Stimulated activated CD8-positive, alpha-beta memory T cell treated with anti-CD3 and anti-CD28 coated beads, Interleukin-2, amount 100 ng/mL, for 1 hour (primary cell): ENCODE measurements at places on chromosomes 1 and 21.

DNA sequence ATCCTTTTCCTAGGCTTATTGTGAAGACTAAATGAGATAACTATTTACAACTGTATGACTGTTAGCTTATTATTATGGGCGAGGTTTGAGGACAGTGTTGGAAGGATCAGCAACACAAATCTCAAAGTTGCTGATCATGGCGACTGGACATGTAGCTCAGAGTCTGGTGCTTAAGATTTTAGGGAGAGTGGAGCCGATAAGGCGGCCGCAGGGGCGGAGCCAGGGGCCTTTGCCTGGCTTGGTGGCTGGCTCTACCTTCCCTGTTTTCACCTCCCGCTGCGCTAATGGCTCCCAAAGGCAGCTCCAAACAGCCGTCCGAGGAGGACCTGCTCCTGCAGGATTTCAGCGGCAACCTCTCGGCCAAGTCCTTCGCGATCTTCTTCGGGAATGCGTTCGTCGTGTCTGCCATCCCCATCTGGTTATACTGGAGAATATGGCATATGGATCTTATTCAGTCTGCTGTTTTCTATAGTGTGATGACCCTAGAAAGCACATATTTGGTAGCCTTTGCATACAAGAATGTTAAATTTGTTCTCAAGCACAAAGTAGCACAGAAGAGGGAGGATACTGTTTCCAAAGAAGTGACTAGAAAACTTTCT lies 45.5 kb downstream of the GIPC2 start:
- no peak for DNase-seq

- no peak for DNase-seq
These were observed 14.8 kb downstream of the KCTD3 start for GRCh38 chr1:215581896-215582295.

- DNase-seq: no peak
These were observed 126.4 kb upstream of the C1orf21 start for GRCh38 chr1:184260382-184260781.

- no peak for DNase-seq
These were observed 43.9 kb downstream of the TNFSF4 start for GRCh38 chr1:173163222-173163621.

- DNase-seq: no peak
These were observed 1.7 kb downstream of the ANGPTL3 start for GRCh38 chr1:62599044-62599443.

DNA sequence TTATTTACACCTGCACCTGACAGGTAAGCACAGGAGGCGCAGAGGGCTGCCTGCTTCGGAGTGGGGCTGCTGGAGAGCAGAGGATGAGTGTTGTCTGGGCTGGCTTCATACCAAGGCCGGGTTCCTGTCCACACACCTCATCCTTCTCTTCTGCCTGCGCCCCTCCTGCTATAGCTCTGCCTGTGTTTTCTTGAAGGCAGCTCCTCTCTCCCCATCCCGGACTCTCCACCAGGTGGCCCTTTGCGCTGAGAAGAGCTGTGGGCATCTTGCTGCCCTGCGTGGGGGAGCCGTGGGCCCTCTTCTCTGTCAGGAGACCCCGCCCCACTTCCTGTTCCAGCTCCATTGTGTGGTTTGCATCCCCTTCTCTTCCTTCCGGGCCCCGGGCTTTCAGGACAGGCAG lies 35.0 kb downstream of the ARHGEF10L start:
- no peak for DNase-seq

DNA sequence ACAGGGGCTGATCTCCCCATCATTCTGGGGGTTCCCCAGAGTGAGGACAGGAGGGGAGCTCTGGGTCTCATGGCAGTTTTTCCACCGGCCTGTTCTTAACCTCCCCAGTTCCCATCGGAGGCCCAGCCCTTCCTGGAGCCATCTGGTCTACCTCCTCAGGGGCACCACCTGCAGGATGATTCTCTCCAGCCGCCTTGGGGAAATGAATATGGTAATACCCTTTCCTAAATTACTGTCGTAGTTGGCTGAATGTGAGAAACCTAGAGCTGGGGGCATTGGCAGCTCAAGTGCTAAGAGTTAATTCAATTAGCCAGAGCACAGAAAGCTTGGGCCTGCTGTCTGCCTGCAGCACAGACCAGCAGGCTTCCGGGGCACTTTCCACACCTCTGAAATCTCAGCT lies 64.9 kb downstream of the TAS1R2 start:
- no peak for DNase-seq

- DNase-seq: no peak
These were observed 16.6 kb downstream of the CASZ1 start for GRCh38 chr1:10779841-10780240.

DNA sequence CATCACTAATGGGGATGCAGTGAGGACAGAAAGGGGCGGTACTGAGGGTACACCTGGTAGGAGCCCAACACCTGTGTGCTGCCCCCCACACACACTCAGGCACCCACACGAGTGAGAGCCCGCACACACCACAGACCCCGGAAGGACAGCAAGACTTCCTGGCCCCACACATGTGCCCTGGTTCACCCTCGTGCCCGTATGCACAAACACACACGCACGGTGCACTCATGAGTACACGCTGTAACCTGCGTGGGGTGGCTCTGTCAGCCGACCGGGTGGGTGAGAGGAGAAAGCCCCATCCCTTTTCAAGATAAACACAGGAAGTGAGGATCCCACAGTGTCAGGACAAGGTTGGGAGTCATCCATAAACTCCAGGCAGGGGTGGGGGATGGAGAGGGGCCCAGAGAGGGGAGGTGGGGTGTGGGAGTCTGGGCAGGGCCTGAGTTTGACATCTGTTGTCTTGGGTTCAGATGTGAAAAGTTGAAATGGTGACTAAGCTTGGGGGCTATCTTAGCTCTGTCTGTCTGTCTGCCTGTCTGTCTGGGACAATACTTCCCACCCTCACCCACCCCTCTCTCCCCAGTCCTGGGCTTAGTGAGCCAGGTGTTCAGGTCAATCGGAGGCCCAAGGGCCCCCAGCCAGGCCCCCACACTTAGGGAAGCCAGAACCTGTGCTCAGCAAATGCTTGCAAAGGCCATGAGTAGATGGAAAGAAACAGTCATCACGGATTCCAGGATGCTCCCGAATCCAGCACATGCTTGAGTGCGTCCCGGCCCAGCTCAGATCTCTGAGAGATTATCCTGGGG lies 119.8 kb upstream of the ZBTB40 start:
- no peak for DNase-seq

- no peak for DNase-seq
These were observed 447.6 kb upstream of the PRMT6 start for GRCh38 chr1:106608841-106609240.

DNA sequence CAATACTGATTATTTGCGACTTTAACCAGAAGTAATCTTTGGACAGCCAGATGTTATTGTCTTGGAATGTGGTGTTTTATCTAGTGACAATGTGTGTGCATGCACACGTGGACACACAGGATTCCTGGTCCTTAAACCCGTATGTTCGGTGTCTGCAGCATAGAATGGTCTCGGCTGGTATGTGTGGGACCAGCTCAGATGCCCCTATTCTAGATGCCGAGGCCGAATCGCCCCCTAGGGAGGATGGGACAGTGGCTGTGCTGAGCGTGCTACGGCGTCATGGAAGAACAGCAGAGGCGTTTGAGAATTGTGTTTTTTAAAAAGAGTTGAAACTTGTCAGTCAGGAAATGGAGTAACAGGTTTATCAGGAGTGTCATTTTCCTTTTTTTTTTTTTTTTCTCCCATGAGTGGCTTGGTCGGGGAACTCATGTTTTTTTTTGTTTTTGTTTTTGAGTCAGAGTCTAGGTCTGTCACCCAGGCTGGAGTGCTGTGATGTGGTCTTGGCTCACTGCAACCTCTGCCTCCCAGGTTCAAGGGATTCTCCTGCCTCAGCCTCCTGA lies 30.1 kb downstream of the SKI start:
- no peak for DNase-seq

GRCh38 chr21:15164678-15165303 lies 100.0 kb upstream of the NRIP1 start:
- no peak for DNase-seq

DNA sequence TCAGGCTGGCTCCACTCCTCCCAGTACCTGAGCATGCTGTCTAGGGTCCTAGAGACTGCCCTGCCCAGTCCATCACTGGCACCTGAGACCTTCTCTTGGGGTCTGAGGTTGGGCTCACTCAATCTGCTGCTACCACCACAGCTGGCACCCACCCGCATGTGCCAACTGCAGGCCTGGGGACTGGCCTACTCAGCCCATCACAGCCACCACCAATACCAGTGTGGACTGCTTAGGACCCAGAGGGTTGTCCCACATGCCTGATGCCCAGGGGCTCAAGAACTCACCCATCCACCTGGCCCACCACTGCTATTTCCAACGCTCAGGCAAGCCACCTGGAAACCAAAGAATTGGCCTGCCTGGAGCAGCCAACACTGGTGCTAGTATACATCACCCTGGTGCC lies 63.5 kb downstream of the CYP4B1 start:
- DNase-seq: no peak

- no peak for DNase-seq
These were observed 61.7 kb downstream of the GPR137B start for GRCh38 chr1:236204039-236204438.

DNA sequence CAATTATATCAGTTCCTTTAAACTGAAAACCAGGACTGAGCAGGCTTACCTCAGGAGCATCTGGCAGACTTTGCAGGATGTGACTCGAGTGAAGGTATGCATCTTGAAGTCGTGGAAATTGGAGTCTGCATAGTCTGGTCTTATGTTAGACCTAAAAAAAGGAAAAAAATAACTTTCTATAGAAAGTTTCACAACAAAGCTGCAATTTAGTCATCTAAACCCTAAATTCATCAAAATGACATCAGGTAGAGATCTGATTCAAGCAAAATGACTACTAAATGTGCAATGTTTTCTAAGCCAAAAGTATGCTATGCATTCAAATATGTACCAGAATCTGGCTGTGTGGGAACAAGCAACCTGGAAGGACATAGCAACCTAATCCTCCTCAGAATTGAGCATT lies 260.1 kb downstream of the VAV3 start:
- DNase-seq: no peak

DNA sequence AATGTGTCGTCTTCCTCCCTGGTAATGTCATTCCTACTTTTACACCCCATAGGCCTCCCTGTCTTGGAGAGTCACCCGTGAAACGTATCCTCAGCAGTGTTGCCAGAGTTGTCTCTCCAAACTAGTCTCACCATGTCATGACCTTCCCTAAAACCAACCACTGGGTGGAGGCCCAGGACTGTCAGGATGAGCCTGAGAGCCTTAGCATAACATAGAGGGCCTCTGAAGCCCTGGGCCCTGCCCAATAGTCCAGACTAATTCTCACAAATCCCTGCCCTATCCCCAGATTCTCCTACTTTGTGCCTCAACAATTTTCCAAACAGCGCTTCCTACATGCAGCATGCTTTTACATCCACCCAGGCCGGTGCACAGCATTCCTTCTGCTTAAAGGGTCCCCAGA lies 29.3 kb upstream of the HSD3B1 start:
- no peak for DNase-seq

DNA sequence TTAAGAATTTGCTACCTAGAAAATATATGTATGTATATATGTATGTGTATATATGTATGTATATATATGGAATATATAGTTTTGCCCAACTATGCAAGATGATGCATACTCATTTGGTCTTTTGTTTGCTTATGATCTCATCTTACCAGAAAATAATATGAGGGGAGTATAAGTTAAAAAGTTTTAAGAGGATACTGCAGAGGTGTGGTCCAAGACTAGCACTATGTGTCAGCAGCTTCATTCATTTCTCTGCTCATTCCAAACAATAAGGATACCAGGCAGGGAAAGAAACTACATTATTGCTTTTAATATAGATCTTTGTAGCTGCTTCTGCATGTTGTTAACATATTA lies 22.8 kb downstream of the RCOR3 start:
- no peak for DNase-seq

GRCh38 chr1:187266051-187266450 lies 437.3 kb downstream of the PLA2G4A start:
- DNase-seq: no peak

DNA sequence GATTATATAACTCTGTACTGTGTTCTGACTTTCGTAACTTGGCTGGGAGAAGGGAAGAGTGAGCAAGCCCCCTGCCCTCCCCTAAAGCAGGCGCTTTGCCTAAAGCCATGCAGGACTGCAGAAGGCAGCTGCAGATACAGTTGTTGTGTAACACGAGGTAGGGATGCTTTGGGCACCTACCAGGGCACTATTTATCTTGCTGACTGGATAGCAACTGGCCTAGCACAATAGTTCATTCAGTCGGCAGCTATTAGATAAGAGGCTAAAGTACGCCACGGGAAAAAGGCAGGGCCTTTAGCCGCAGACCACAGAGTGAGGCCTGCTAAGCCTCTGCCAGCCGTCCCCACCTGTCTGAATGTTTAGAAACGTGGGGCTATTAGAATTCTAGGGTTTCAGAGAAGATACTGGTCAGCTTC lies 80.9 kb downstream of the TTC3 start:
- DNase-seq: no peak

- DNase-seq: no peak
These were observed 30.1 kb upstream of the CSF3R start for GRCh38 chr1:36512842-36513241.

GRCh38 chr1:14112613-14113012 lies 412.6 kb downstream of the PRDM2 start:
- DNase-seq: no peak

DNA sequence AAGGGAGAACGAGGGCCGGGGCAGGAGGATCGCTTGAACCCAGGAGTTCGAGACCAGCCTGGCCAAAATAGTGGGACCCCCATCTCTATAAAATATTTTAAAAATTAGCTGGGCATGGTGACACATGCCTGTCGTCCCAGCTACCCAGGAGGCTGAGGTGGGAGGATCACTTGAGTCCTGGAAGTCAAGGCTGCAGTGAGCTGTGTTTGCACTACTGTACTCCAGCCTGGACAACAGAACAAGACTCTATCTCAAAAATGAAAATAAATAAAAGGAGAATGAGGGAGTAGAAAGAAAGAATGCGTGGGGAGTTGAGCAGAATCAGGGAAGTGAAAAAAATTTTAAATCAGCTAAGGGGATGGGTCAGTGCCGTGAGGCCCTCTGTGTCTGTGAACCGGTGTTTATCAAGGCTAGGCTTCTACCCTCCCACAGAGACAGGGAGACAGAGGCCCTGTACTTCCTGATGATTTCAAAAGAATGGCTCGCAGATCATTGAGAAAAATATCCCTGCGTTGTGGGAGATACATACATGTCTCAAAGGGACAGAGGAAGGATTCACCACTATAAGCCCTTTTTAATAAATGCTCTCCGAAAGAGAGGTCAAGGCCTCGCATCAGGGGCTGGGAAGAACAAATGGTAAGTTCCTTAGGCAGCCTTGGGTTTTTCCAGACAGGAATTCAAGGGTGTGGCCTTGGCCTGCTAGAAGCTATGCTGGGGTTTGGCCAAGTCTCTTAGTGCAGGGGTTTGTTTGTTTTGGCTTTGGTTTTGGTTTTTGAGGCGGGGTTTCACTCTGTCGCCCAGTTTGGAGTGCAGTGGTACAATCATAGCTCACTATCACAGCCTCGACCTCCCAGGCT lies 20.7 kb downstream of the IL10RB start:
- DNase-seq: no peak
